ENCODE measurements at places on chromosomes 3 and 15.

GRCh38 chr3:67075295-67075694 is 77.2 kb downstream of the KBTBD8 start:
- no peak for DNase-seq

DNA sequence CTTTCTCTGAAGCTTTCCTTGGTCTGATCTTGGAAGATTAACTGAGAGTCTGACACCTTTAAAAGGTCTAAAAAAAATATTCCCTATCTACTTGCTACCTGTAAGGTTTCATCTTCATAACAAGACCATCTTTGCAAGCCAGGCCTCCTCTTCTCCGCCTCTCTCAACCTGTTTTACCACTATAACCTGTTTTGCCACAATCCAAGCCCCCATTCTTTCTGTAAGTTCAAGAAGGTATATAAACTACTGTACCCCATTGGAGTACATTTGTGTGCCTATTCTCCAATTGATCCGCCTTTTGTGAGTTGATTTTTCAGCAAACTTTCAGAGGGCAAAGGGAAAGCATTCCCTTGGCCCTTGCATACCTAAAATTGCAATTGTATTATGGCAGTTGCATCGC is 319.3 kb upstream of the NECTIN3 start:
- no peak for DNase-seq

- DNase-seq, result no peak
These were observed 483 bp downstream of the EHD4 start for GRCh38 chr15:41971895-41972252.

GRCh38 chr3:116614795-116615362 is 94.7 kb upstream of the TUSC7 start:
- DNase-seq, result no peak

Measured in activated T-helper 1 cell treated with Interleukin-2 at 50 U/mL for 16 hours (primary cell).